Type B pancreatic cell (in vitro differentiated cells): ENCODE measurements at places on chromosomes 4 and X. TPM values are rescaled to one million over a fixed set of nuclear protein-coding genes. Genes with fewer than 3 reads are reported as not detected.

- no peak overlapping the region for H3K27ac ChIP-seq
- peak; percentile 76 for DNase-seq
- peaks cover 11% of the 10 kb centered on the region for H3K4me1 ChIP-seq
- H3K36me3 ChIP-seq = no peaks in the 10 kb centered on the region
These were observed 25.0 kb upstream of the BCORL1 start for GRCh38 chrX:129957241-129958082.

GRCh38 chr4:338759-339097 lies 1.1 kb downstream of the ZNF141 start:
- H3K27ac ChIP-seq = peak overlapping the region; percentile 98
- H3K36me3 ChIP-seq = peaks cover 46% of the 10 kb centered on the region
- peaks cover 24% of the 10 kb centered on the region for H3K4me1 ChIP-seq
- H3K4me3 ChIP-seq = peak overlapping the region; percentile 100
- H3K27me3 ChIP-seq = no peaks in the 10 kb centered on the region

DNA sequence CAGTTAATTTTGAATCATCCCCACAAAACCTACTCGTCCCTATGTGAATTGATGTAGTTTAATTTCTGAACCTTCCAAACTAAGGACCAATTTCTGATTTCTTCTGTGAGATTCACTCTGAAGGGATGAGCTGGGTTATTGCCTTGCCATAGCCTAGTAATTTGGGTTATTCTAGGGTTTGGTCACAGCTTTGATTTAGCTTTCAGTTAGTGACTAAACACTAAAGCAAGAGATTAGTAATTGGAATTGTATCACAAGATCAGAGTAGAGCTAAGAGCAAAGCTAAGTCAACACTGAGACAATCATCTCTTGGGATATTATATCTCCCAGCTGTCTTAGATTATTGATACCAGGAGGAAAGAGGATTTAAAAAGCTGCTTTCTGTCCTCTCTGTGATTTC lies 588.0 kb downstream of the CCSER1 start:
- DNase-seq = no peak
- H3K4me3 ChIP-seq = no peak overlapping the region
- H3K27me3 ChIP-seq = no peaks in the 10 kb centered on the region
- H3K27ac ChIP-seq = no peak overlapping the region
- no peaks in the 10 kb centered on the region for H3K36me3 ChIP-seq
- H3K4me1 ChIP-seq = peaks cover 4% of the 10 kb centered on the region

- H3K27ac ChIP-seq = no peak overlapping the region
These were observed 334.5 kb upstream of the NOCT start for GRCh38 chr4:138680989-138681604.

GRCh38 chr4:72205831-72206230 lies 174.0 kb downstream of the NPFFR2 start:
- no peaks in the 10 kb centered on the region for H3K4me1 ChIP-seq
- no peaks in the 10 kb centered on the region for H3K36me3 ChIP-seq
- no peak overlapping the region for H3K4me3 ChIP-seq

GRCh38 chr4:12729384-12729783 lies 754.8 kb downstream of the RAB28 start:
- DNase-seq = no peak
- no peak overlapping the region for H3K27ac ChIP-seq
- no peaks in the 10 kb centered on the region for H3K36me3 ChIP-seq
- H3K4me1 ChIP-seq = no peaks in the 10 kb centered on the region
- H3K4me3 ChIP-seq = no peak overlapping the region

DNA sequence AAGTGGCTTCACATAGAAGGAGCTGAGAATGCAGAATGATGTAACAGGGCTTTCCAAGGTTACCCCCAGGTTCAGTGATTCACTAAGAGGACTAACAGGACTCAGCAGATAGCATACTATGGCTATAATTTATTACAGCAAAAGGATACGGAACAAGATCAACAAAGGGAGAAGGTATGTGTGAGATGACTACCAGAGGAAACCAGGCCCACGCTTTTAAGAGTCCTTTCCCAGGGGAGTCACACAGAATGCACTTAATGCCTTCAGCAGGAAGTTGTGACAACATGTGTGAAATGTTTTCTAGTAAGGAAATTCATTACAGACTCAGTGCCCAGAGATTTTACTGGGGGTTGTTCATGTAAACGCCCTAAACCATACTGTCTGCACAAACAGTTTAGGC lies 373.6 kb upstream of the MAGEB2 start:
- DNase-seq = no peak
- no peaks in the 10 kb centered on the region for H3K27me3 ChIP-seq
- H3K4me3 ChIP-seq = no peak overlapping the region
- no peak overlapping the region for H3K27ac ChIP-seq
- no peaks in the 10 kb centered on the region for H3K36me3 ChIP-seq

GRCh38 chr4:93828995-93829819 lies 654 bp downstream of the ATOH1 start:
- H3K4me1 ChIP-seq = peaks cover 15% of the 10 kb centered on the region
- peak overlapping the region; percentile 87 for H3K4me3 ChIP-seq

Gene S100G
- total RNA-seq = 5.5 and 30.8 TPM in 2 replicates

Gene UTP14A
- 21.9 and 22.4 TPM in 2 replicates for total RNA-seq

Gene SPANXN5
- not detected in 2 replicates for total RNA-seq

Gene NAT8L
- 9.6 and 14.9 TPM in 2 replicates for total RNA-seq

Gene TEX13B
- total RNA-seq = not detected in 2 replicates
